ENCODE measurements at places on chromosomes 1 and 21. TPM values are rescaled to one million over a fixed set of nuclear protein-coding genes. Genes with fewer than 3 reads are reported as not detected.

Gene THEM5
- 0.06 TPM for total RNA-seq

Gene CR1
- total RNA-seq: not detected

Gene SLC44A3
- 1.6 TPM for total RNA-seq

Gene OR2L8
- total RNA-seq: not detected

Gene FBLIM1
- total RNA-seq: 31.4 TPM
